ENCODE measurements at places on chromosomes 11 and 22. TPM values are rescaled to one million over a fixed set of nuclear protein-coding genes. Genes with fewer than 3 reads are reported as not detected.
A peak's percentile ranks its signal among the peaks of the same experiment; 100 is the strongest.

DNA sequence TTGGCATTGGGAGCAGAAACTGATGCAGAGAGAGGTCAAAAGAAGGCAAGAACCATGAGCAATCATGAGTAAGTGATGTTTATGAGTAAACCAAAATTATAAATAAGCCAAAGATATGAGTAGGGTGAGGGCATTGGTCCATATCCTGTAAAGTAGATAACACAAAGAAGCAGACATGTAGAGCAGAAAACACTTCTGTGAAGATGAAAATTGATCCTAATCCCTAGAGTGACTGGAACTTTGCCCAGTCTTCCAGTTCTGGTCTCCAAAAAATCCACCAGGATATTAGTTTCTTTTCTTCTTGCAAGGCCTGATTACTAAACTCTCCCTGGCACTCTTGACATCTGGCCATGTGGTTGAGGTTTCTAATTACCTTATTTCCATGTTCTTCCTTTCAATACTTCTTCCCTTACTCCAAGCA, 13.7 kb upstream of the DRD2 start:
- no peaks in the 10 kb centered on the region for H3K36me3 ChIP-seq
- H3K4me1 ChIP-seq: no peaks in the 10 kb centered on the region
- no peak overlapping the region for H3K27ac ChIP-seq
- DNase-seq: no peak

CHRNA10 gene
- 1.2 TPM for total RNA-seq

DNA sequence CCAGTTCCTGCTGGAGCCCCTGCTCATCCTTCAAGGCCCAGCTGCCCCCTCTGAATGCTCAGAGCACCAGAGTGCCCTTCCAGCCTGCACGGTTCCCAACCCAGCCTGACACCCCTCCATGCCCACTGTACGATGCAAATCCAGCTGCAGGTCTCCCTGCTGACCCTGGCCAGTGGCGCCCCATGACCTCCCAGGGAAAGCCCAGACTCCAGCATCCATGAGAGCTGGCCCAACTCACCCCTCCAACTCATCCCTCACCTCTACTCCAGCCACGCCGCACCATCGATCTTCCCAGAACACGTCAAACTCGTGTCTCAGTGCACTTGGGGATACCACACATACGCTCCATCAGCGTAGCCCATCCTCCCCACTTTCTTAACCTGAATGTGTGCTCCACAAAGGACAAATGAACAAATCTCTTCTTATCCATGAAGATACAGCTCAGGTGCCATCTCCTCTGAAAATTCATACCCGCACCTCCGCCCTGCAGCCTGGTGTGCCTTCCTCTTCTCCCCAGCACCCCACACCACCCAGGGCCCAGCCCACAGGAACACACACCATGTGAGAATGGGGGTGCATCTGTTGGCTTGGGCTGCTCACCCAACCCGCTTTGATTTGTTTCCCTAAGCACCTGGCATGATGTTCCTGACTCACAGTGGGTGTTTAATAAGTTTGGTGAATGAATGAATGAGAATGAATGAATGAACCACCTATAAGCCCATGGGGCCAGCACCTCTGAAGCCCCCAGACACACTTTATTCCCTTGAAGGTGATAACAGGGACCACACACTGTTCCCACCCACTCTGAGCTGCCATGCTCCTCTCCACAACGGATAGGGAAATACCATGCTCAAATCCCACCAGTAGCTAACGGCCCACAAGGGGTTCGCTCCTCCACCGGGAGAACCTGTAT, 6.2 kb downstream of the PLA2G6 start:
- H3K36me3 ChIP-seq: peaks cover 6% of the 10 kb centered on the region
- H3K27ac ChIP-seq: peak overlapping the region; percentile 79
- DNase-seq: no peak
- no peaks in the 10 kb centered on the region for H3K27me3 ChIP-seq
- peaks cover 46% of the 10 kb centered on the region for H3K4me1 ChIP-seq

RIMBP3C gene
- 1.2 TPM for total RNA-seq

- no peaks in the 10 kb centered on the region for H3K4me1 ChIP-seq
- no peak for DNase-seq
- H3K36me3 ChIP-seq: no peaks in the 10 kb centered on the region
Observed at GRCh38 chr11:80084608-80085007, 643.8 kb upstream of the TENM4 start.

SOX6 gene
- total RNA-seq: not detected

CARD18 gene
- total RNA-seq: not detected

DNA sequence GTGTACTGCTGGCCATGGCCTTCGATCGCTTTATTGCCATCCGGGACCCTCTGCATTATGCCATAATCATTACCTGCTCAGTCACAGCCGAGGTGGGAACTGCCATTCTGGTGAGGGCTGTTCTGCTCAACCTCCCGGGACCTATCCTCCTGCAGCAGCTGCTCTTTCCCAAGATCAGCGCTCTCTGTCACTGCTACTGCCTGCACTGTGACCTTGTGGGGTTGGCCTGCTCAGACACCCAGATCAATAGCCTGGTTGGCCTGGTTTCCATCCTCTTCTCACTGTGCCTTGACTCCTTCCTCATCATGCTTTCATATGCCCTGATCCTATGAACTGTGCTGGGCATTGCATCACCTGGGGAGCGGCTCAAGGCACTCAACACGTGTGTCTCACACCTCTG, 24.9 kb upstream of the TRIM21 start:
- H3K27ac ChIP-seq: no peak overlapping the region
- no peak for DNase-seq
- no peaks in the 10 kb centered on the region for H3K36me3 ChIP-seq
- no peak overlapping the region for H3K4me3 ChIP-seq
- H3K4me1 ChIP-seq: peaks cover 6% of the 10 kb centered on the region

DNA sequence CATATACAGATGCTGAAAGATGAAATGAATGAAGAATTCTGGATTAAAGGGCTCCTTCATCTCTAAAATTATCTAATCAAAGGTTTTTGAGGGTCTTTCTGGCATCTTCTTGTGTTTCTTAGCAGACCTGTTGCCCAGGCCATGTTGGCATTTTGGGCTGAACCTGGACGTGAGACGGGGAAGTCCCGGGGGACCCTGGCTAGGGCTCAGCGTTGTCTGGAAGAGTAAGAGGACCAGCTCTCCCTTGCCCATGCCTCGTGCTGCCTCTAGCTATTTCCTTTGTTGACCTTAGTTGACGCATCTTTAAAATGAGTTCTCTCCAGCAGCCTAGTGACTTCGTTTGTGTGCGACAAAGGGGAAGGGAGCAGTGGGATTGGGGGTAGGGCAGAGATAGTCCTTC, 152.2 kb downstream of the ST3GAL4 start:
- H3K36me3 ChIP-seq: no peaks in the 10 kb centered on the region
- no peaks in the 10 kb centered on the region for H3K4me1 ChIP-seq
- DNase-seq: no peak
- H3K4me3 ChIP-seq: no peak overlapping the region

DNA sequence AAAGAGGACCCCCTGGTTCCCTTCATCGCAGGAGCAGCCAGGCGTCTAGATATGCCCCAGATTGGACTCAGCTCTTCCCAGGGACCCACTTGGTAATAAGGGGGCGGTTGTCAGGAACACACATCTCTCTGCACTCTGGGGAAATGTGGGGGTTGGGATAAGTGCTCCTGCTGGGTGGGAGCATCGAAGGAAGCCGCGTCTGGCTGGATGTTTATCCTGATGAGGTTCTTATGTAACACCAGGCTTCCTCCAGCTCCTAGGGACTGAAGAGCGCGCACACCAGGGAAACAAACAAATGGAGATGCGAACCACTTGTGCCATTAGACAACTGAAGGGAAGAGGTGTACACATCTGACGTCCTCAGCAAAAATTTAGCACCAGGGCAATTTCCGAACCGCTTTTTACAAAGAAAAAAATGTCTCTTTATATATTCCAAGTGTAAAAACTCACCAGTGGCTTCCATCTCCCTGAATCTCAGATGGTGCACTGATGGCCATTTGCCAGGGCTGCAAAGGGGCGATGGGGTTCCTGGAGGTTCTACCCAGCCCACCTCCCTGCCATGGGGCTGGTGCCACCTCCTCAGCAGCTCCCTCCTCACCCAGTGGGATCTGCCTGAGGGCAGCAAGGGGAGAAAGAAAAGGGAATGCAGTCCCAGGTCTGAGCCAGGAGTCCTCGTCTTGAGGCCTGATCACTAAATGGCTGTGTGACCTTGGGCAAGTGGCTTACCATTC, 89.4 kb downstream of the PKNOX2 start:
- peaks cover 58% of the 10 kb centered on the region for H3K27me3 ChIP-seq
- peaks cover 7% of the 10 kb centered on the region for H3K4me1 ChIP-seq
- no peak for DNase-seq
- H3K36me3 ChIP-seq: no peaks in the 10 kb centered on the region
- no peak overlapping the region for H3K27ac ChIP-seq
- H3K4me3 ChIP-seq: no peak overlapping the region

DNA sequence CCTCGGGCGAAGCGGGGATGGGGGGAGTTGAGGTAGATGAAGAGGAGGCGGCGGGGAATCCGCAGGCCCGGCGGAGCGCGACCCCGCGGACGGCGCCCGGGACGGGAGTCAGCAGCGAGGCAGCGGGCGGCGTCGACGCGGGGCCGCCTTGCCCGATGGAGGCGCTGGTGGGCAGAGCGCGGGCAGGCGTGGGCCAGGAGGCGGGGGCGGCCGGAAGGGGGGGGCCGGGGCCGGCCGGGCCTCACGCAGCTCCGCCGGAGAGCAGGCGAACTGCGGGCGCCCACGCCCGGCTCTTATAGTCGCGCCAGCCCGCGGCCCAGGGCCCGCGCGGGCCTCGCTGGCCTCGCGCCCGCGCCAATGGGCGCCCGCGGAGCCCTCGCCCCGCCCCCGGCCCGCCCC, at the start of gene IGF2:
IGF2 (minus strand) TSS at position 267 of the 399 bp plus-strand sequence. CDS start 3,866 bp downstream, outside the sequence.
- peaks cover 52% of the 10 kb centered on the region for H3K27me3 ChIP-seq
- H3K4me1 ChIP-seq: peaks cover 10% of the 10 kb centered on the region
- peak within 1 kb of the TSS; percentile 89 for H3K4me3 ChIP-seq

- H3K27ac ChIP-seq: peak overlapping the region; percentile 69
- H3K4me1 ChIP-seq: peaks cover 20% of the 10 kb centered on the region
Observed at GRCh38 chr22:49959782-49960158, 802 bp upstream of the PIM3 start.

DNA sequence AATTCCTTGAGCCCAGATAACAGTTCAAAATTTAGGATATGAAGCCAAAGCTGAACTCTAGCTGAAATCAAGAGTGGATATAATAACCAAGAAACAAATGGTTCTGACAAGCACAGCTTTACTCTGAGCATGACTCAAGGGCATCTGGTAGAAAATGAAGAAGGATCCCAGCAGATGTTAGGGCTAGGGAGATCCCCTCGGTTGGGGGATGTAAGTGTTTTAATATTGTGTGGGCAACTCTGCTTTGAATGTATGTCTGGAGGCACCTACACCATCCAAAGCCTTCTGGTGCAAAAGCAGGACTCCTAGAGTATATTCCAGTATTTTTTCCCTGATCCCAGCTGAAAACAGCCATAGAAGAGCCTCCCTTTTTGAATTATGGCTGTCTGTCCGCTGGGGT, 61.7 kb downstream of the FLI1 start:
- DNase-seq: no peak
- no peak overlapping the region for H3K4me3 ChIP-seq
- peak overlapping the region; percentile 91 for H3K27ac ChIP-seq
- H3K36me3 ChIP-seq: peaks cover 15% of the 10 kb centered on the region
- H3K4me1 ChIP-seq: peaks cover 65% of the 10 kb centered on the region

DNA sequence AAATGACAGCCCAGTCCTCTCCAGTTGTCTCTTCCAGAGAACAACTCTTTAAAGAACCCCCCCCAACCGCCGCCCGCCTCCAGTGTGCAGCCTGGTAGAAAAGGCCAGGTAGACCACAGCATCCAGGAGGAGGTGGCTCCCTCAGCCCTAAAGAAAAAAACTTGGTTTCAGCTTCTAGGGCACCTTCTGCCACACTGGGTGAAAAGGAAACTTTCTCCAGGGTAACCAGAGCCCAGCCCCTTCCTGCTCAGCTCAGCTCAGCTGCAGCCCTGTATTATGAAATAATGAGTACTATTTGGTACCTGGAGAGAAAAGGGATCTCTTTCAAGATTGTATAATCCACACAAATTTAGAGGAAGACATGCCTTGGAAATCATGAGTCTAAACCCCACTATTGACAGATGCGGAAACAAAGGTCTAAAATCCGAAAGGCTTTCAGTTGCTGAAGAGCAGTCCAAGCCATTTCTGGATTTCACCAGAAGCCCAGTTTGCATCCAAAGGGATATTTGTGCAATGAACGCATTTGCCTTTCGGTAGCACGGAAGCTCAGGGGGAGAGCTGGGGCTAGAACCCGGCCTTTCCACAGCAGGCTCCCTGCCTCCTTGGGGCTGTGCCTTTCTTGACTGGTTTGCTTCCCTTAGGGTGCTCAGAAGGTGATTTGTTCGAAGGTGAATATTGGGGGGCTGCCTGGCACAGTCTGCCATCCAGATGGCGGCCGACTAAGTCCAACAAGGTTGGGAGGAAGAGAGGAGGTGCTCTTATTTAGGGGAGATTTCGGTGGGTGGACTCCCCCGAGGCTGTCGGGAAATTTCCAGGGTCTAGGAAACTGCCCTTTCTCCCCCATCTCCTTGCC, 3.3 kb downstream of the FXYD6 start:
- peaks cover 4% of the 10 kb centered on the region for H3K36me3 ChIP-seq
- no peak overlapping the region for H3K27ac ChIP-seq
- peaks cover 72% of the 10 kb centered on the region for H3K27me3 ChIP-seq
- H3K4me1 ChIP-seq: peaks cover 32% of the 10 kb centered on the region
- no peak for DNase-seq

PLAAT2 gene
- 0.63 TPM for total RNA-seq

DNA sequence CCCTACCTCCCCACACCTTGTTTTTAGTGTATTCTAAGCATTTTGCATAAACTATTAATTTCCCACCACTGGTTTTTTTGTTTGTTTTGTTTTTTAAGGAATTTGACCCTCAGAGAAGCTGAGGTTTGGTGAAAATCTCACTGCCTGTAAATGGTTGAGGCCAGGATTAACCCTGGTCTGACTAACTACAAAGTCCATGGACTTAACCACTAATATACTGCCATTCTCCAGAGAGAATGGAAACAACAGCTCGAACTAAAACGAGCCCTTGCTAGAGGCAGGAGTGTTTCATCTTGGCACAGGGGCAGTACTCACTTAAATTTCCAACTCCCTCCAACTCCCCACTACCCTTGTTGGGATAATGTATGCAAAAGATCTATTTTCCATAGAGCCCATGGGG, 3.0 kb downstream of the CTNND1 start:
- H3K36me3 ChIP-seq: peaks cover 3% of the 10 kb centered on the region
- no peak overlapping the region for H3K4me3 ChIP-seq
- no peaks in the 10 kb centered on the region for H3K27me3 ChIP-seq
- H3K27ac ChIP-seq: no peak overlapping the region

- H3K27ac ChIP-seq: no peak overlapping the region
- no peak for DNase-seq
- no peaks in the 10 kb centered on the region for H3K4me1 ChIP-seq
- H3K4me3 ChIP-seq: no peak overlapping the region
- peaks cover 31% of the 10 kb centered on the region for H3K27me3 ChIP-seq
Observed at GRCh38 chr11:68998390-68998911, 14.6 kb downstream of the MRGPRF start.
